ENCODE measurements at places on chromosomes 2 and 18. TPM values are rescaled to one million over a fixed set of nuclear protein-coding genes. Genes with fewer than 3 reads are reported as not detected.

Gene SERPINB10
- polyA plus RNA-seq: not detected

- DNase-seq: no peak
These were observed 374.3 kb downstream of the SOCS6 start for GRCh38 chr18:70663141-70663540.

DNA sequence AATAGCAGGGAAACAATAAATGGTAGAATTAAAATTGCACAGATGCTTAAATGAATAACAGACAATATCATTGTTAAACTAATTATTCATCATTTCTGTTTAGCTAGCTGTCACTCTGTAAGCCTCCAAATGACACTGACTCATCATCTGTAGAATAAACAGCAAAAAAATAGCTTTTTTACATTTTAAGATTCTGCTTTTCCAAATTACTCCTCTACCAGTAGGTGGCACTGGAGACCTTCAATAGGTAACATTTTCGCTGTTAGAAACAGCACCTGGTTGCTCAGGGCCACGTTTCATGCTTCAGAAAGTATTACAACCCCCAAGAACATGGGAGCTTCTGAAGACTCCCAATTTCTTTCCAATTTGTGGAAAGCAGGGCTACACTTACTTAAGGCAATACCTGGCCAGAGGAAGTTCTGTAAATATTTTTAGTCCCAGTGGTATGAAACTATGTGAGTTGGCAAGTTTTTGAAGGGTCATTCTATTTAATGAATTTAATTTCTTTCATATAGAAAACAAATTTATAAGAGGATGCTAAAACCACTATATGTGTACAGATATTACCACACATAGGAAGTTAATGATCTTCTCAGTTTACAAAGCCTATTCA lies 45.4 kb downstream of the TTN start:
- peak; percentile 27 for DNase-seq

Gene ACMSD
- polyA plus RNA-seq: 0.34 TPM

- peak; percentile 48 for DNase-seq
These were observed 155.2 kb downstream of the SH3BP4 start for GRCh38 chr2:235106874-235107639.

GRCh38 chr2:101267671-101268656 lies 15.3 kb downstream of the CNOT11 start:
- no peak for DNase-seq

GRCh38 chr18:24063121-24063731 lies 48.7 kb downstream of the TTC39C start:
- DNase-seq: no peak

- peak; percentile 53 for DNase-seq
These were observed 136.8 kb downstream of the NEDD4L start for GRCh38 chr18:58180738-58181353.

- DNase-seq: no peak
These were observed 3.4 kb downstream of the SLC66A2 start for GRCh38 chr18:79947881-79948610.

GRCh38 chr2:68248806-68249205 lies 3.5 kb downstream of the PPP3R1 start:
- DNase-seq: no peak

DNA sequence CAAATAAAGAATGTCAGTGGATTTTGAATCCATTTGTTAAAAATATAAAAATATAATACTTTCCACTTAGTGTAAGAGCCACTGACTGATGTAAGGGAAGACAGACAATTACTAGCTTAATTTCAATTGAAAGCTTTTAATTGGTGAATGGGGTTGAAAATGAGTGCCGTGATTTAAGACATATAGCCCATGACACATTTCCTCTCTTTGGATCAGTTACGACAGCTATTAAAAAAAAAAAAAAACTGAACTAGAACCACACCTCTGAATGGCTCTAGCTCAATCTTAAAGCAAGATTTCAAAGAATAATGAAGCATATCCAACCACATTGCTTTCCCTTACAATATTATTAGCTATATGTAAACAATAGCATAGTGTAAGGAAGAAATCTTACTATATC lies 44.0 kb downstream of the CIB4 start:
- no peak for DNase-seq

DNA sequence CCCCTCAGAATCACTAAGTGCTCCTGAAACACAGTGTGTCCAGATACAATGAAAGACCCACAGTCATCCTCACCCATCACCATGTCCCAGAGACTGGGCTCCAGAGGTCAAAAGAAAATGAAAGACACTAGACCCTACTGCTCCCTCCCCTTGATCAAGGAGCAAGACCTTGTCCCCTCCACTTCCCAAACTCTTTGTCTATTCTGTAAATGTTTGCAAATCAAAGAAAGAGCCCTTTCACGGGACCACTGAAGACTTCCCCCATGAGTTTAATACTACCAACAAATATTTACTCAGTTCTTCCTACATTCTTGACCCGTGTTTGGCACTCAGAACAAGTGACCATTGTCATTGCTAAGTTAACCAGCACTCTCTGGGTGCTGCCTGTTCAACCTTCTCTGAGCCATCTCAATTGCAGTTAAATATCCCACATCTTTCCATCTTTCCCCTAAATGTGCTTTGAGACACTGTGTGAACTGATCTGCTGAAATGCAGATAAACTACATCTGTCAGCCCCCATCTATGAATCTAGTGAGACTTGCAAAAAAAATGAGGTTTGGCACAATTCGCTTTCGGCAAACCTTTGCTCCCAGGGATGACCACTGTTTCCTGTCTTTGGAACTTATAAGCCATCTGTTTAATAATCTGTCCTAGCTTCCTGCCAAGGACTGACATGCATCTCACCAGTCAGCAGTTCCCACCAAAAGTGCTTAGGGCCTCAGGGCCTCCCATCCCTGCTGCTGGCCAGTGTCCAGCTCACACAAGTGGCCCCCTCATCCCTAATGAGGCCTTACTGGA lies 170.3 kb downstream of the GFPT1 start:
- peak; percentile 12 for DNase-seq

Gene ALPG
- not detected for polyA plus RNA-seq

- DNase-seq: peak; percentile 57
These were observed 159.8 kb downstream of the EN1 start for GRCh38 chr2:118687698-118688097.

GRCh38 chr2:14577843-14578242 lies 54.7 kb upstream of the LRATD1 start:
- no peak for DNase-seq

DNA sequence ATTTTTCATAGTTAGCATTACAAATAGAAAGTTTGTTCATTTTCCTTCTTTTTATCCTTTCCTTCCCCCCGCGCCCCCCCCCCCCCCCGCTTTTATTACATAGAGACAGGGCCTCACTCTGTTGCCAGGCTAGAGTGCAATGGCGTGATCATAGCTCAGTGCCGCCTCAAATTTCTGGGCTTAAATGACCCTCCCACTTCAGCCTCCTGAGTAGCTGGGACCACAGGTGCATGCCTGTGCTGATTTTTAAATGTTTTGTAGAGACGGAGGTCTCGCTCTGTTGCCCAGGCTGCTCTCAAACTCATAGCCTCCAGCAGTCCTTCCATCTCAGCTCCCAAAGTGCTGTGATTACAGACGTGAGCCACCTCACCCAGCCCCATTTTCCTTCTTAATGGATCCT lies 91.2 kb upstream of the ALPP start:
- DNase-seq: no peak

Gene ABCG8
- 24.3 TPM for polyA plus RNA-seq

Gene PID1
- 12.4 TPM for polyA plus RNA-seq

DNA sequence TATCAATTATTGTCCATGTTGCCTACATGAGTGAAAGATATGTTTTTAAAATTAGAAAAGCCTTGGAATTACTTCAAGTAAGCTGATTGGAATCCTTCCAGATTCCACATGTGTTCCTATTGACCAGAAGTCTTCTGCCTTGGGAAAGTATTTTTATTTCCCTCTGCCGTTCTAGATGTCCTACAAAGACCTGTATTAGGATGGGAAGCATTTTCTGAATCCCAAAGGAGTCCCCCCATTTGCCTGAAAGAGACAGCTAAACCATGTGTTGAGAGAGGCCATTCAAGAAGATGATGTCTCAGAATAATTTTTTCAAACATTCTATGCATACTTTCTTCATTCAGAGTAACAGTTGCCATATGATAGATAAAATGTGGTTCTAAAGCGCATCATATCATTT lies 19.0 kb upstream of the MYO1B start:
- no peak for DNase-seq

GRCh38 chr2:166032361-166032760 lies 78.8 kb upstream of the TTC21B start:
- no peak for DNase-seq

Gene POTEC
- 0.06 TPM for polyA plus RNA-seq

DNA sequence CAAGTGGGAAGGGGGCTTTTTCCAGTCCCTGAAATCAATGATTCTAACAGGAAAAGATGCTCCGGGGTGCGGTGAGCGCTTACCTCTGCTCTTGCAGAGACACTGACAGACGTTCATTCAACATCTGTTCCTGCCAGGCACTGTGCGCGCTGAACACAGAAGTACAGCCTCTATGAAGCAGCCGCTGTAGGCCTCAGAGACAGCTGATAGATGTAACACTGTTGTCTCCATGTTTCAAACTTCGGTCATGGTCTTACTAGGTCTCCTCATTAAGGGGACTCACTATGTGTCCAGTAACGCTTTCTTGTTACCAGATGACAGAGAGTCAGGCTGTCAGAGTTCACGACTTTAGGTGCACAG lies 649 bp upstream of the CLIP4 start:
- no peak for DNase-seq

GRCh38 chr18:57107140-57107832 lies 39.6 kb upstream of the BOD1L2 start:
- DNase-seq: peak; percentile 27

Gene CHRNA1
- 0.57 TPM for polyA plus RNA-seq

- no peak for DNase-seq
These were observed 16.5 kb upstream of the ME2 start for GRCh38 chr18:50862401-50862800.

- no peak for DNase-seq
These were observed 47.2 kb upstream of the XPO1 start for GRCh38 chr2:61585383-61585782.

GRCh38 chr18:4653418-4653817 lies 198.3 kb upstream of the DLGAP1 start:
- no peak for DNase-seq

- DNase-seq: no peak
These were observed 31.0 kb upstream of the CYBRD1 start for GRCh38 chr2:171491292-171491691.

Gene IGFBP5
- 58.4 TPM for polyA plus RNA-seq

- DNase-seq: peak; percentile 4
These were observed 68.3 kb upstream of the RND3 start for GRCh38 chr2:150555611-150556356.

- no peak for DNase-seq
These were observed 4.1 kb downstream of the ATG9A start for GRCh38 chr2:219225350-219225749.

- DNase-seq: peak; percentile 9
These were observed 216.1 kb downstream of the KCNJ3 start for GRCh38 chr2:154914561-154914960.

DNA sequence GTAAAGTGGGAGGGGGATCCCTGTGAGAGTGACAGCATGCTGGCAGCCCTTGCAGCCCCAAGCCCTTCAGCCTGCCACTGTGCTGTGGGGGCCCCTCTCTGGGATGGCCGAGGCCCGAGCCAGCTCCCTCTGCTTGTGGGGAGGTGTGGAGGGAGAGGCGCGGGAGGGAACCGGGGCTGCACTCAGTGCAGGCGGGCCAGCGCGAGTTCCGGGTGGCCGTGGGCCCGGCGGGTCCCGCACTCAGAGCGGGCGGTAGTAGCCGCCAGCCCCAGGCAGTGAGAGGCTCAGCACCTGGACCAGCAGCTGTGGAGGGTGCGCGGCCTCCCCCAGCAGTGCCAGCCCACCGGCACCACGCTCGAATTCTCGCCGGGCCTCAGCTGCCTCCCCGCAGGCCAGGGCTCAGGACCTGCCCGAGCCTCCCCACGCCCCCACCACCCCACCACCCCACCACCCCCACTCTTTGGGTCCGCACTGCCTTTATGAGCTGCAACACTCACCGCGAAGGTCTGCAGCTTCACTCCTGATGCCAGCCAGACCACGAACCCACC lies 208.1 kb downstream of the CDH19 start:
- DNase-seq: no peak

Gene LOXL3
- 3.6 TPM for polyA plus RNA-seq

GRCh38 chr2:48750128-48750739 lies 5.3 kb downstream of the LHCGR start:
- DNase-seq: no peak

GRCh38 chr18:21194871-21195771 lies 46.9 kb upstream of the GREB1L start:
- DNase-seq: peak; percentile 37

DNA sequence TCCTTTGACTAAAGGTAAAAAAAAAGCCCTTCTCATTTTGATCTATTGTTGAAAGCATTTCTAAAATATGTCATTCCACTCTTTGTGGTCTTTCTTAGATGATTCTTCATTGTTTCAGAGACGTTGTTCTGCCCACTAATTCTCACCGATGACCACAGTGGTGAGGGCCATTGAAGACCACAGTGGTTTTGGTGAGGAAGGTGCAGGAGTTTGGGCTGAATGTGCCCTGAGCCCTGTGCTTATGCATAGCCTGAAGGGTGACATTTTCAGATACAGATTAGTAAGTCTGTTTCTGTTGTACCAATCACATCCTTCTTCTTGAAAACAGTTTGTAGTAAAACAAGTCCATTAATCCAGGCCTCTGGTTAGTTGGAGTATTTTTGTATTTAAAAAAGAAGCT lies 251.3 kb upstream of the ATP5MC3 start:
- no peak for DNase-seq

Gene ZBTB7C
- 1.7 TPM for polyA plus RNA-seq

- DNase-seq: no peak
These were observed 257.7 kb downstream of the CDCA7 start for GRCh38 chr2:173612354-173612753.

- no peak for DNase-seq
These were observed 20.9 kb downstream of the NEB start for GRCh38 chr2:151713291-151713903.

DNA sequence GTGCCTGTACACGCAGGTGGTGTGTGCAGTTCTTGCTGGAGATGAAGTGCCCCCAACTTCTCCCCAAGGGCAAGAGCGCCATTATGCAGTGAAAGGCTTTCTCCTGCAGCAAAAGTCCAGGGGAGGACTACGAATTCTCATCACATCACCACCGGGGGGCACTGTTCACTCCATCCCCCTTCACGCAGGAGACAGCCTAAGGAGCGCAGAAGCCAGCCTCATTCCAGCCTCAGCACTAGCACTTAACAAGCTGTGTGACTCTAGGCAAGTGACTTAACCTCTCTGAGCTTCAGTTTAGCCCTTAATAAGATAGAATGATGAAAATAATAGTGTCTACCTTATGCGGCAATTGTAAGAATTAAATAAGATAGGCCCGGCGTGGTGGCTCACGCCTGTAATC lies 32.3 kb downstream of the DNMT3A start:
- DNase-seq: peak; percentile 34

GRCh38 chr2:199772035-199772976 lies 78.7 kb downstream of the FTCDNL1 start:
- DNase-seq: no peak

Gene RPRM
- polyA plus RNA-seq: 3.2 TPM

Gene BUB1
- polyA plus RNA-seq: 17.8 TPM

DNA sequence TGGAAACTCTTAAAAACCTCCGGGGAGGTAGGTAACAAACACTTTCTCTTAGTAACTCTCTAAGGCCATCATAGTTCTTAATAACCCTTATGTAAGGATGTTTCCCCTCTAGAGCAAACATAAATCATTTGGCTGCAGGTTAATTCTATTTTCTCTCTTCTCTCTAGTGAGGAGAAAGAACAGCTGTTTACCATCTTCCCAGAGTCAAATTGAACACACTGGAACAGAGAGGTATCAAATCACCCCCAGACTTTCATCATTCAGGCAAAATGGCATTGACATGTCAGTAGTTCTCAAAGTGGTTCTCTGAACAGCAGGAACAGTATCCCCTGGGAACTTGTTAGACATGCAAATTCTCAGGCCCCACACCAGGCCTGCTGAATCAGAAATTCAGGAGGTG lies 240.7 kb downstream of the MEIS1 start:
- no peak for DNase-seq

Data from large intestine (tissue), 12 donors.